ENCODE measurements at places on chromosomes 4 and X.

DNA sequence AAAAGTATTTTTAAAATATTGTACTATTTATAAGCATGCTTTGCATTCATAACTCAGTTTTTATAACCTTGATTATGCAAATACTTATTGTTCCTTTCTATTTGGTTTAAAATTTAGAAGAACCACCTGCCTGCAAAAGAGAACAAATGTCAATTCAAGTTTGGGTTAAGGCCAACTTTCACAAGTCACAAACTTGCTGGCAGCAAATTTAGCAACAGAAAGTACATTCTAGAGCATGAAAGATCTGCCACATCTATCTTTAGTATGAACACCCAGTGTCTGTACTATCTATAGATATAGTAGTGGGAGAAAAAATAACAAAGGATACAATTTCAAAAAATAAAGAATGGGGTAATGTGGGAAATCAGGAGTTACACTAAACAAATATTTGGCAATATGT lies 1014.2 kb downstream of the C4orf33 start:
- no peak for DNase-seq

DNA sequence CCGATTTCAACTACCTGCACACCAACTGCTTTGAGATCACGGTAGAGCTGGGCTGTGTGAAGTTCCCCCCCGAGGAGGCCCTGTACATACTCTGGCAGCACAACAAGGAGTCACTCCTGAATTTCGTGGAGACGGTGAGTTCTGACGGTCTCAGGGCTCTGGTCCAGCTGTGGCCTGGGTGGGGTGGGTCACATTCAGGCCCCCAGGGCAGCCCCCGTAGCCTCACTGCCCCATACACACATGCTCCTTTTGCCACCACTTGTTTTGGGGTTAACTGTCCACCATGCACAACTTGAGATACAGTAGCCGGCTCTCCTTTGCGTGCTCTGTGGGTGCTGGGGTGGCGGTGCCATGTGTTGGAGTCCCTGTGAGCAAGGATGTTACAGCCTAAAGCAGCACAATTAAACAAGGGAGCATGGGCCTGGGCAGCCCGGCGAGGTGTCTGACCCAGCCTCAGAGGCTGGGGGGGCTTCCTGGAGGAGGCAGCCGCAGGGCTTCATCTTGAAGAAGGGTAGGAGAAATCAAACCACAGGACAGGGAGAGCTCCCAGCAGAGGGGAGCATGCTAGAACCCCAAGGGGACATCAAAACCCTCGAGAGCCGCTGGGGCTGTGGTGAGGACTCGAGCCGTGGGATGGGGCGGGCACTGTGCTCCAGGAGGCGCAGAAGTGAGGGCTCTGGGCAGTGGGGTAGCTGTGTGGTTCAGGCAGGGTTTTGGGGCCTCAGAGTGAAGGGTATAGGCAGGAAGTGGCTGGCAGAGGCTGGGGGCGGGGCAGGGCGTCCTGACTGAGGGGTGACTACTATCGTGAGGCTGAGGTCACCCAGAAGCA lies 22.0 kb downstream of the CPZ start:
- DNase-seq = no peak

- DNase-seq = no peak
Measured at GRCh38 chr4:134027931-134028330, 173.7 kb downstream of the PABPC4L start.

GRCh38 chr4:105014234-105014633 lies 132.4 kb upstream of the TET2 start:
- no peak for DNase-seq

DNA sequence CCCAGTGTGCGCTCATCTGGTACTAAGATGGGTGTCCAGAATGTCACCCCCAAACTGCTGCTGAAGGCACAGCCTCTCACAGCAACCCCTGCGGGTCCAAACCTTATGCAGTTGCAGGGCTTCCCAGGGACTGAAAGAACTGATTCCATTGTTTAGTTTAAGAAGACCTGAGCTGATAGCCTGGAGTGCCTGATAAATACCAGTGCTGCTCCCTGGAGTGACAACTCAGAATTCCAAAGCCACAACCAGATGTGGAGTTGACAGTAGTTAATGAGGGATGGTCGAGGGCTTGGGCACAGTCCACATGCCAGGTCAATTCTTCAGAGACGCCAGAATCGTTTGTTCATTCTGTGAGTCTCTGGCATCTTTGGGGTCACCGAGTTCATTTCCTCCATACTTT lies 71.2 kb downstream of the LNX1 start:
- no peak for DNase-seq

- DNase-seq = no peak
Measured at GRCh38 chr4:15343000-15343399, 84.8 kb upstream of the C1QTNF7 start.
